ENCODE measurements at places on chromosomes 1 and 21. TPM values are rescaled to one million over a fixed set of nuclear protein-coding genes. Genes with fewer than 3 reads are reported as not detected.

Gene ZNF362
- total RNA-seq: 13.2 TPM

Gene LYPD8
- total RNA-seq: 0.21 TPM

Gene SLAMF6
- total RNA-seq: not detected

Gene RAB25
- total RNA-seq: 0.24 TPM

Gene CCDC185
- not detected for total RNA-seq

Gene MYOG
- not detected for total RNA-seq

Gene C1orf87
- total RNA-seq: not detected

Gene LRIF1
- total RNA-seq: 20.0 TPM

Gene DCAF8
- 44.2 TPM for total RNA-seq

Gene RXRG
- not detected for total RNA-seq

Gene GNG4
- total RNA-seq: 16.2 TPM

Gene ADGRB2
- 8.5 TPM for total RNA-seq

Gene SPRR1A
- not detected for total RNA-seq

Gene TTLL7
- total RNA-seq: 2.8 TPM

Gene AMY1C
- total RNA-seq: not detected

Gene DENND1B
- 3.0 TPM for total RNA-seq

Gene SEC16B
- total RNA-seq: 1.4 TPM

Gene TMCC2
- total RNA-seq: 3.0 TPM

Gene LRRC39
- total RNA-seq: 0.05 TPM

Gene LMOD1
- not detected for total RNA-seq

Gene FOXD2
- total RNA-seq: 0.38 TPM

Gene MSH4
- total RNA-seq: not detected

Gene HPDL
- 4.7 TPM for total RNA-seq

Gene SF3B4
- 136 TPM for total RNA-seq

Gene GBP6
- total RNA-seq: not detected

Gene LCE2C
- total RNA-seq: not detected

Gene PRMT2
- total RNA-seq: 52.3 TPM

Gene GPR52
- not detected for total RNA-seq

Gene HYI
- total RNA-seq: 12.9 TPM

Gene SPRR3
- total RNA-seq: not detected

Gene GRIK3
- not detected for total RNA-seq

Gene IVL
- total RNA-seq: not detected

Gene FCAMR
- not detected for total RNA-seq

Gene C4BPA
- 0.55 TPM for total RNA-seq

Gene C1orf159
- total RNA-seq: 13.8 TPM

Gene CHI3L2
- not detected for total RNA-seq

Gene KRTAP13-2
- not detected for total RNA-seq

Gene AGO3
- total RNA-seq: 8.2 TPM

Gene LCE1B
- not detected for total RNA-seq

Gene ETV3L
- total RNA-seq: not detected

Gene AMY1A
- not detected for total RNA-seq

Gene PADI4
- not detected for total RNA-seq
